Stimulated activated CD8-positive, alpha-beta memory T cell treated with anti-CD3 and anti-CD28 coated beads, Interleukin-7, amount 100 ng/mL, for 1 hour (primary cell): ENCODE measurements at places on chromosomes 1 and 21.

DNA sequence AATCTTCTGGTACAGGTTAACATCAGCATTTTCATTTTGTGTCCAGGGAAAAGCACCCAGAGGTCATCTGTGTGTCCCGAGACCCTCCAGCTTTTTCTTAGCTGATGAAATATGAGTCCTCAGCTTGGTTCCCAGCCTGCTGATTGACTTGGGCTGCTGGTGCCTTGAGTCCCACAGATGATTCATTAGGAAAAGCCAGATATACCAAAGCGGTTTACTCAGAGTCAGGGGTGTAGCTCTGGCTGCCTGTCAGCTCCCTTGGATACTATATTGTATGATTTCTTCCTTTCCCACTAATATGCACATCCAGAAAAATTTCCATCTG, 43.7 kb upstream of the MAB21L3 start:
- no peak for DNase-seq

DNA sequence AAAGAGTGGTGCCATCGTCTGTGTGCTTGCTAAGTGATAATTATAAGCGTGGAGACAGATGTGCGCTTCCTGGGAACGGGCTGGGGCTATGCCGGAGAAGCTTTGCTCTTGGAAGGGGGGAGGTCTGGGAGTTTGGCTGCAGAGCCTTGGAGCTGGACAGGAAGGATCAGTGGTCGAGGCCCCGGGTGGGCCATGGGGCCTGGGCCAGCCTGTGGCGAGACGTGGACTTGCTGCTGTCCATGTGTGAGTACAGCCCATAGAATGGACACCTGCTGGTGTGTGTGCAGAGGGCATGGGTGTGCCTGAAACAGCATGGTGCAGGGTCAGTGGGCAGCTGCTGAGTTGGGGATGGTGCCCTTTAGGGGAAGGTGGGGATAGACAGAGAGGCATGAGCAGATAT, 121.3 kb downstream of the PCBP3 start:
- no peak for DNase-seq

GRCh38 chr1:24878775-24879742, 51.0 kb downstream of the RUNX3 start:
- DNase-seq, result no peak

DNA sequence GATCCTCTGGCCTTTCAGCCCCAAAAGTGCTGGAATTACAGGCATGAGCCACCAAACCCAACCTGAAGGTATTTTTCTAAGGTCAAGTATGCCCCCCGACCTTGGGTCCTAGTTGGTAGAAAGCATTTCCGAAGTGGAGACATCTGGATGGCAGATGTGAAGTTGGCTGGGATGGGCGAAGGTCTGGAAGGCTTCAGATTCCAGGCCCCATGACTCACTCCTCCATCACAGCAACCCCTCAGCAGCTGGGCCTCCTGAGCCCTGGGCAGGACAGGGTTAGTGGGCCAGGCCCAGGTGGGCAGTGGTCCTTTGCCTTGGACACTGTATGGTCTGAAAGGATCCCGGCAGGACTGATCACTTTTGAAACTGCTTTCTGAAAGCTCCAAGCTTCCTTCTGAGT, 23.3 kb downstream of the NAV1 start:
- no peak for DNase-seq

GRCh38 chr1:88741413-88741812, 57.3 kb downstream of the PKN2 start:
- no peak for DNase-seq

DNA sequence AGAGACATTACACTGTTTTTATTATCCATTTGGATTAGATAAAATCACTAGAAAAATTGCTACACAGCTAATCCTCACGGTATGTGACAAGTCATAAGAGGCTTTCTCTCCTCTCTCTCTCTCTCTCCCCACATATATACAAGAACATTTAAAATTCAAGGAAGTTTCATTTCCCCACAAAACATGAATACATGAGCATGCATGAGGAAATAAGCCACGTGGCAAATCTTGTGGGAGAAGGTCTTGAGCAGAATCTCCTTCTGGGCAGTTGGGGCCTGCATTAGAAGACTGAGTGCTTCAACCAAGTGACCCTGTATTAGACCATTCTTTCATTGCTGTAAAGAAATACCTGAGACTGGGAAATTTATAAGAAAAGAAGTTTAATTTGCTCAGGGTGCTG, 1313.1 kb downstream of the MRPL39 start:
- no peak for DNase-seq

GRCh38 chr1:220094016-220094911, at the start of gene IARS2:
IARS2 (plus strand) TSS chr1:220094132; CDS start chr1:220094217, 85 bp downstream.
- DNase-seq, result peak; percentile 82

GRCh38 chr1:169129109-169129784, 22.8 kb downstream of the ATP1B1 start:
- DNase-seq, result no peak

DNA sequence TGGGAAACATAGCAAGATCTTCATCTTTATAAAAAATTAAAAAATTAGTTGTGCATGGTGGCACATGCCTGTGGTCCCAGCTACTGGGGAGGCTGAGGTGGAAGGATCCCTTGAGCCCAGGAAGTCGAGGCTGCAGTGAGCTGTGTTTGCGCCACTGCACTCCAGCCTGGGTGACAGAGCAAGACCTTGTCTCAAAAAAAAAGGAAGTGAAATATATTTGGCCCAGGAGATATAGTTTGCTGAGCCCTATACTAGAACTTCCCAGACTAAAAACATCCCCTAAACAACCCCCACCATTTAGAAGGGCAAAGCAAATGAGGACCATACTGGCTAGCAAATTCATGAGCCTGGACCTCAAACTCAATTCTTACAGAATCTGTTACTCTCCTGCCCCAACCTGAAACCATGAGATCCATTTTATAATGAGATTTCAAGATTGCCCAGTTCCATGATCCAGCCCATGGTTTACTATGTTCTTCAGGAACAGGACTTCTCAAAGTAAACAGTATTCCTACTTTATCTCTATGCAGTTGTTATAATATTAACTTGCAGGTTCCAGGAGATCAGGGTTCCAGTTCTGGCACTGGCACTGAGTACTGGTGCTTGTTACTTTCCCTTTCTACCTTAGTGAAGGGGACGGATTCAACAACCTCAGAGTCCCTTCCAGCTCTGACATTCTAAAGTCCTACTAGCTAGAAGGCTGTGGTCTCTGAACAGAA, 48.9 kb upstream of the TADA1 start:
- no peak for DNase-seq

GRCh38 chr1:221430152-221430960, 311.5 kb downstream of the DUSP10 start:
- no peak for DNase-seq

DNA sequence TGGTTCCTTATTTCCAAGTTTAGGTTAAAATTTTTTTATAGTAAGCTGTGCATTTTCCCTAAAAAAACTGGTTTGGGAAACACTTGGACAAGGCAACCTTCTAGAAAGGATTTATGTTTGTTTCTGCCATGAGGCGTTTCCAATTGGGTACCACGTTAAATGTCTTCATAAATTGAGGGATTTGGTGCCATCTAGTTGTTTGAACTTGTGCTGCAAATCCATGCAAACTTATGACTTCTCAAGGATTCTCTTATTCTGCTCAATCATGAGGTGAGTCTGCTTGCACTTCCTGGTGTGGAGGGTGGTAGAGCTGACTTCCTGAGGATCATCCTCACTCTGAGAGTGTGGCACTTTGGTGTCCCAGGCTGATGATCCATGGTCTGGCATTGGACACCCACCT, 123.3 kb downstream of the PCNX2 start:
- DNase-seq, result no peak

DNA sequence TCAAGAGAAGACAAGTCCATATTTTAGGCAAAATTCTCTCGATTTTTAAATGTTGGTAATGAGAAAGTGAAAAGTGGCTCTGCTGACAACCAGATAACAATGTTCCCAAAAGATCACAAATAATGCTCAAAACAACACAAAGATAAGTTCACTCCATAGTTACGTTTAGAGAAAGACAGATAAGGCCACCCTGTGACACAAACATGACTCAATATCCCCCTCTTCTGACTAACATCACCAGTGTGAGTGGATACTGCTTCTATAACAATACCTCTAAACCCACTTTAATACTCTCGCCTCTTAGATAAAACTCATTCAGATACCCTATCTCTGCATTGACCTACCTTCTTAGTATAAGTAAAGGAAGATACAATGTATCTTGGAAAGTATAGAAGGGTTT, 51.2 kb upstream of the RGS7 start:
- no peak for DNase-seq

DNA sequence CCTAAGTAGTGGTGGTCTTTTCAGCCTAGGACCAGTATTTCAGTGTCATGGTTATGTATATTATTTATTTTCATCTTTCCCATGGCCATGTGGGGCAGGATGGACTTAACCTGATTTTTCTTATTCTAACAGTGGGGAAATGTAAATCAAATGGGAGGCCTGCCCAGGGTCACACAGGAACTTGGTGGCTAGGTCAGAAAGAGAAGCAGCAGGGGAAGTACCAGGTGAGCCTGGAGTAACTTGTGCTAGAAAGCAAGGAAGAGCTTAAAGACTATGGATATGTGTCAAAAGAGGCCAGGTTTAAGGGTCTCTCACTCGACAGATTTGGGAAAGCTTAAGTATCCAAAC, 936 bp downstream of the ZFP69B start:
- no peak for DNase-seq

DNA sequence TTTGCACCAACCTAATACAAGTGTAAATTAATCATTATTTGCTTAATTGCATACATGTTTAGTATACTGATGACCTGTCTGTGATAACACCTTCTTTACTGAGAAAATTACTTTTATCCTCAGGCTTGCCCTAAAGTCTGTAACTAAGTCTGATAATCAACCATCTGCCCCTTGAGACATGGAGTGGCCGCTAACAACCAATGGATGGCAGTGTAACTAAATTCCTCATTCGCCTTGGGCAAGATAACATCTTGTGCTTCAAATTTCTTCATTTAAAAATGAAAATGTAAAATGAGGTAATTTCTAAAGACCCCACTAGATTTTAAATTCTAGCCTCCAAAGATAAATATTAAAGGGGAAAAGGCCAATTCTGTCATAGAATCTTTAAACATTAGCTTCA, 85.1 kb downstream of the ENAH start:
- no peak for DNase-seq

DNA sequence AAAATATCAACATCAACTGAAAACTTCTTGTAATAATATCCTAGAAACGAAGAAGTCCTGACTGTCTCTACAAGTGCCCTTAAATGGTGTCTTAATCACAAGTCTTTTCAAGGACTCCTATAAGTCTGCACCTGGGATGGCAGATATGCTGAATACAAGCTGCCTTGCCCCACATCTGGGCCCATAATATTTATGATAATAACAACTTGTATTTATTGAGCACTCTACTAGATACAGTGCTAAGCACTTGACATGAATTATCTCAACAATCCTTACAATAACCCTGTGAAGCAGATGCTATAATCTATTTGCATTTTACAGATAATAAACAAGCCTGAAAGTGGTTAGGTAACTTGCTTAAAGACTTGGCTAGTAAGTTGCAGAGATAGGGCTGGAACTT, 78.0 kb upstream of the ZNF648 start:
- no peak for DNase-seq

DNA sequence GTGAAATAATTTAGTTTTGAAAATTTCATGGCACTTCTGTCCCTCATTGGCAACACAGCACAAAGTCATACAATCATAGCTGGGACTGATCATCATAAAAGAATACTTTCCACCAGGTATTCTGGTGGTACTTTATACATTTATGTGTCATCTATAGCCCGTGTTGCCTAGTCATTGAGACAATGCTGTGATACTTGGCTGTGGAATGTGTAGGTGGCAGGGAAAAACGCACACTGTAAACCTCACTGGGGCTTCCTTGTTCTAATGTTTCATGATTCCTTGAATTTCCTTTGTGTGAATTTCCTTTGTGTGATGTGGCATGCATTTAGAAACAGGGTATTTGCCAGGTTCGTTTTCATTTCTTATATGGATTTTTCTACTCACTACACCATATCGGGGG, 118.3 kb downstream of the FMN2 start:
- DNase-seq, result no peak

DNA sequence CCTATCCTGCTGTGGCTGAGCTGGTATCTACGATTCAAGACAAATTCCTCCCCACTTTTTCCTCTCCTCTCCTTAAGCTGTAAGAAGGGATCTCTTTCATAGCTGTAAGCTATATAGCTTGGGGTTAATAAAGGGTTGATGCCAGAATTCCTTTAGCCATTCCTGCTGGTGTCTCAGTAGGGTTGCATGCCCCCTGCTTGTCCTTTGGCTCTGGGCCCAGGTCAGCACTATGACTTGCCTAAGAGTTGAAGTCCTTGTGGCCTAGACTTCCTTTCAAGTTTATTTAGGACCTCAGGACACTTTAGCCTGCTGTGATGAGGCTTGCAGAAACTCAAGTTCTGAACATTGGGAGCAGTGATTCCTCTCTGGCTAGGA, 270.0 kb downstream of the AMY1C start:
- DNase-seq, result no peak

GRCh38 chr1:95195046-95195445, 39.0 kb upstream of the RWDD3 start:
- DNase-seq, result no peak

DNA sequence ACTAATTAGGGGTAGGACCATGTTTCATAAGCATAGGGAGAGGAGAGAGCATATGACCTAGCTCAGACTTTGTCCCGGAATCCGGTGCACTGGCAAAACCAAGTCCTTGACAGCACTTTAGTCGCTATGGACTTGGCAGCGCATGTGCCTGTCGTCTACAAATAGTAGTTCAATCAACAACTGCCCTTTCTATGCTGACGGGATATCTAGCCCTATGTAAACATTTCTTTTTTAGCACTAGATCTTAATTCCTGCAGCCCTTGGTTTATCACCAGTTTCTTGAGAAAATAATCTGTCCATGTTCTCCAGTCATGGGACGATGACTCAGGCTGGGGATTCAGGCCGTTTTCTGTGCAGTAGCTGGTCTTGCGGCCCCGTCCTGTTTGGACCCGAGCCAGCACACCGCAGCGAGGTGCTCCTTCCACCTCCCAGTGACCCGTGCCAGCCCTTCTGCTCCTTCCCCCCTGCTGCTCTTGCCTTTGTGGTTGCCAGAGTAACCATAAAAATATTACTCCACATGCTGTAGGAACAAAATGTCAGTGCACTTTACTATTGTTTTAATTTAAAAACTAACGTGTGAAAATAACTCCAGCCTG, 8.6 kb upstream of the MT1HL1 start:
- no peak for DNase-seq

DNA sequence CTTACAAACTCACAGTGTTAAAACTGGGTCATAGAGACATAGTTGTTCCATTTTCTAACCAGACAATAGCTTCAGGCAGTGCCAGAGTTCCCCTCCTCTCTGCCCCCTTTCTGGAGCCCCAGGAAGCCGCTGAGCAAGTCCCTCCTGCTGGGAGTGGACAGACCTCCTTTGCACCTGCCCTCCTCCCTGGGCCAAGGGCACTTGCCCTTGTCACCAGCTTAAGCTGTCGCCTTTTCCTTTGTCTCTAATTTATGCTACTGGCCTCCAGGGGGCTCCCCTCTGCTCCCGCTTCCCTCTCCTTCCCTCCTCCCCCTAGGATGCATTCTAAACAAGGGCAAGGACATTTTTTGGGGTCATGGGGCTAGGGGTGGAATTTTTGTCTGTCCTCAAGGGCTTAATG, 182.4 kb downstream of the MIS18A start:
- DNase-seq, result no peak

GRCh38 chr1:199121047-199121446, 482.2 kb downstream of the PTPRC start:
- no peak for DNase-seq
